H9 (cell line): ENCODE measurements at places on chromosomes 3 and 15.

DNA sequence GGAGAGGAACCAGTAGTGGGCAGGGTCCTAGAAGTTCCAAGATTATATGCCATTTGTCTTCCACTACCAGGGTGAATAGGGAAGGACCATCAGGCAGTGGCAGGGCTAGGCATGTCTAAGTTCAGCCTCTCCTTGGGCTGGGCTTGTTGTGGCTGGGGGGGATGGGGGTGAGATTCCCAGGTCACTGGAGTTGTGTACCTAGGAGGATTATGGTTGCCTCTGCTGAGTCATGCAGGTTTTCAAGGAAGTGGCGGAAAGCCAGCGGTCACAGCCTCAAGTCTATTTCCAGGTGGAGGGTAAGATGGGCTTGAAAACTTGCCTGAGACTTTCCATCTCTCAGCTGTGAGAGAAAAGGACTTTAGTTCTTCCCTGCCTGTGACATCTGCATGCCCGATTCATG is 1407.1 kb downstream of the SI start:
- no peak for DNase-seq

- DNase-seq, result no peak
Measured at GRCh38 chr3:66402596-66403290, 98.1 kb downstream of the LRIG1 start.

GRCh38 chr3:40871394-40871793 is 327.9 kb upstream of the CTNNB1 start:
- peak; percentile 49 for DNase-seq

- DNase-seq, result no peak
Measured at GRCh38 chr3:53193466-53194209, 32.6 kb downstream of the PRKCD start.

GRCh38 chr3:40427045-40427669 is 30.0 kb upstream of the RPL14 start:
- peak; percentile 34 for DNase-seq

DNA sequence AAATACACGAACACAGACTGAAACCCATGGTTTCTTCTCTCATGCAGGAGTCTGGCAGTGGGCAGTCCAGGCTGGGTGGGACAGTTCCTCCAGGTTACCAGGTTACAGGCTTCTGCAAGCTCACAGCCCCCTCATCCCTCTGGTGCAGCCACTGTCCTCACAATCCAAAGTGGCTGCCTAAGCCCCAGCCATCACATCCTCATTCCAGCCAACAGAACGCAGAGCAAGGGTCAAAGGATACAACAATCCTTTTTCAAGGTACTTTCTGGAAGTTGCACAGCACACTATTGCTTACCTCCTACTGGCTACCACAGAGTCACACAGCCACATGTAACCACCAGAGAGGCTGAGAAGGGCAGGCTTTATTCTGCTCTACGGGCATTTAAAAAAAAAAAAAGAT is 154.6 kb downstream of the NUP210 start:
- no peak for DNase-seq

DNA sequence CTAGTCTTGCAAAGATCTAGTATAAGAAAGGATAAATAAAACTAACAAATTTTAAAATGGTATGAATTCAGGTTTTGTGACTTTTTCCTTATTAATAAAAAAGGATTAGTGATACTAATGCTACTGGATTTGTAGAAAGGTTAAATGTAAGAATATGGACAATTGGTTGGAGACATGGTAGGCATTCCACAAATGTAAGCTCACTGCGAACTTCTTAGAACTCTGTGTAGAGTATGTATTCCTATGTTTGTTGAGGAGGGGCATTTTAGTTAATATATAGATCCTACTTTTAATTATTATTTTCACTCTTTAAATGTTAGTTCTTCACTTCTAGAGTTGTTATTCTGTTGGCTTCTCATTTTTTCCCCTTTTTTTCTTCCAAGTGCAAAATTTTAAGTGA is 414.3 kb downstream of the RBMS3 start:
- no peak for DNase-seq

- DNase-seq, result no peak
Measured at GRCh38 chr3:189369636-189370035, 197.9 kb downstream of the TPRG1 start.

DNA sequence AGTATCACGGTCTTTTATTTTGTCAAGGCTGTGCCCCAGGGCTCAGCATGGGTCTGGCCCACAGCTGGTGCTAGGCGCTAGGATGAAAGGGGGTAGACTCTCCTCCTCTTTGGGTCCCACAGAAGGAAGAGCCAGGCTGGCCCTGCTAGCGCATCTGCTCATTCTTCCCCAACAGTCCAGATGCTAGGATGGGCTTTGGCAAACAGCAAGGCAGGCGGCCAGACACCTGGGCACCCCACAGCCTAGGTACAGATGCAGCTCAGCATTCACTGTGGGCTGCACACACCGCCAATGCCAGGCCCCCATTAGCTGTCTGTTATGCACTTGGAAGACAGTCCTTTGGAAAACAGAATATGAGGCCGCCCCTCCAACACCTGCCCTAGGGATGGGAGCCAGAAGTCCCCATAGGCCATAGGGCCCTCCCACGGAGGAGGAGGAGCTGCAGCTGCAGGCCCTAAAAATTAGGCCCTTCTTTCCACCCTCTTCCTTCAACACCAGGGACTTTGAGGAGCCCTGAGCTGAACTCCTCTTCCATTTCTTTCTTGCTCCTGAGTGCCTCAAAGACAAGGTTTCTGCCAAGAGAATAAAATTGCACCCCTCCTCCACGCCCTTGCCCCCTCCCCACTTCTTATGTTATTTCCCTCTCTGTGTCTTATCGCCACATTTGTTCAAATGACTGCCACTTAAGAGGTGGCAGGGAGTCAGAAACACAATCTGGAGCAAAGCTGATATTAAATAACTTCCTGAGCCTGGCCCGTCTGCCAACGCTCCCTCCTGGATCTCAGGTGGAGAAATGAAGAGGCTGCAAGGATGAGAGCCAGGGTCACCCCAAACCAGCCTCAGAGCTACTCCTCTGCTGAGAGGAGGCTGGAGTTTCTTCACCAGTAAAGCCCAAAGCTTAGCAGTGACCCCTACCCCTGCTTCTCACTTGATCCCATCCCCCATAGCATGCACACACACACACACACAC is 13.7 kb downstream of the NTRK3 start:
- DNase-seq, result no peak

GRCh38 chr3:46130631-46131310 is 77.3 kb downstream of the CCR1 start:
- no peak for DNase-seq

DNA sequence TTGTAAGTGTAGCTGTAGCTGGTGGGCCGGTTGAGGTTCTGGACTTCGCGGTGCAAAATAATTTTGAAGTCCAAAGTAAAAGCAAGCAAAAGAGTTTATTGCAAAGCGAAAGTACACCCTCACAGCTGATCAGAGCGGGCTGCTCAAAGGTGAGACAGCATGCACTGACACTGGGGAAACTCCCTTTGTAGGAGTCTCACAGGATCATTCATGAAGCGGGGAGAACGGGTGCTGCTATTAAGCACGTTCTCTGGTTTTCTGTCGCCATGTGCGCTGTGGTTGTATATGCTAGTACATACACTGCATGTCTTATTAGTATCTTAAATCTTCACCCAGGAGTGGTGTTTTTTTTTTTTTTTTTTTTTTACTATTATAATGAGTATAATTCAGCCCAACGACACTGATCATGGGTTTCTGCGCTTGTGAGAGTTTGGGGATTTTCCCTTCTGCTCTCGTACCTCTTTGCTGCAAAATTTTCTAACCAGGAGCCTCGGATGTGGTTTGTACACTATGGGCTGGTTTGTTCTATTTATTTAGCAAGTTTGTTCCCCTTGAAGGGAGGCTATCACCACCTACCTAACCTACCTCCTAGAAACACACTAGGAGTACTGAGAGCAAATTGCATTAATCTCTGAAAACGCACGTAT is 1.4 kb upstream of the AP4E1 start:
- no peak for DNase-seq

DNA sequence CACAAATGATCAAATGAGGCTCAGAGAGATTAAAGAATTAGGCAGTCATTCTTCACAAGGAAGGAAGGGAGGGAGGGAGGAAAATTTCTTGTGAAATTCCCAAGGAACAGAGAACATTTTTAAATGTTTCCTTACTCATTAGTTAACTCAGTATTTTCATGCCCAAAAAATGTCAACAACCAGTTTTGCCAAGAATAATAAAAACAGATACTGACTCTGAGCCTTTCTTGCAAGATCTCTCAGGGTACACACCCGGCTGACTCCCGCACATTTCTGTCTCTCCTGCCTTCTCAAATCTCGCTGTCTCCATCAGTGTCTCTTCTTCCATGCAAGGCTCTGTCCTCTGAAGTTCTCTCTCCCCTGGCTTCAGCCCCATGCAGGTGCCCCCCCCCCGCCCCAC is 265.9 kb downstream of the TJP1 start:
- DNase-seq, result no peak

DNA sequence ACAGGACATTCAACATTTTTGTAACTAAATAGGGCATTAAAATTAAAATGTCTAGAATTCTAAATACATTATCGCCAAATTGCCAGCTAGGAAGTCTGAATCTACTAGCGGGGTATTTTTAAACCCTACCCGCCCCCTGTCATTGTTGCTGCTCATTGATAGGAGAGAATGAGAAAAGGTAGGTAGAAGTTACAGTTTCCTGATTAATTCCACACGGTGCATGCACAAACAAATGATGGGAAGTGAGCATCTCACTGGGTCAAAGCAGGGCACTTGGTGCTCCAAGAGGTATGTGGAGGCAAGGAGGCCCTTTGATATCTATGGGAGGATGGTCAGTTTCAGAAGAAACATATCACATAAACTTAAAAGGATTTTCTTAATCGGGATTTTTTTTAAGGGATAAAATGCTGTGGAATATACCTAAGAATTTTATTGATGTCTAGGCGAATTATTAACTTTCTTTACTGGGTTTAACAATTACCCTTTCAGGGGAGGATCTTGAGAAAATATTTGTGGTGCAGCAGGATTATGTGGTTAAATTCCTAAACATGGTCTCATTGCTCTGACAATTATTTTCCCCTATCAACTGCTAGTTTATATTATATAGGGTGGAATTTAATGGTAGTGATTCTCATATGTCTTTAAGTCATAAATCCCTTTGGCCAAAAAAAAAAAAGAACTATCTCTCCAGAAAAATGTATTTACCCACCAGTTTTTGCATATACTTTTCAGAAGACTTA is 236.0 kb upstream of the GOLGA6L4 start:
- no peak for DNase-seq

- DNase-seq, result no peak
Measured at GRCh38 chr3:7444886-7445285, 584.0 kb downstream of the GRM7 start.

- DNase-seq, result no peak
Measured at GRCh38 chr3:40254891-40255290, 54.6 kb upstream of the EIF1B start.

DNA sequence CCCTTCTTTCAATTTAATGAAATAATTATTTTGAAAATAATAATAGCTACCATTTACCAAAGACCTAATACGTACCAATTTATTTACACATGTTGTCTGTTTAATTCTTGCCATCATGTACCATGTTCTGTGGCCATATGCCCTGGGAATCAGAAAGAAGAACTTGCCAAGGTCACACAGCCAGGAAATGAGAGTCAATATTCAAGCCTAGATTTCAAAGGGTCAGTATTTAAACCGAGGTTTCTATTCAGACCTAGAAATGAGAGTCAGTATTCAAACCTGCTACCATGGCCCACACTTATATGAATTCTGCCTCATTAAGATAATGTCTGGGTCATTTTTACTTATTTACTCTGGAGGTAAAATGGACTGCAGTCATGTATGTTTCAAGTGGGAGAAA is 103.6 kb upstream of the TBL1XR1 start:
- no peak for DNase-seq

DNA sequence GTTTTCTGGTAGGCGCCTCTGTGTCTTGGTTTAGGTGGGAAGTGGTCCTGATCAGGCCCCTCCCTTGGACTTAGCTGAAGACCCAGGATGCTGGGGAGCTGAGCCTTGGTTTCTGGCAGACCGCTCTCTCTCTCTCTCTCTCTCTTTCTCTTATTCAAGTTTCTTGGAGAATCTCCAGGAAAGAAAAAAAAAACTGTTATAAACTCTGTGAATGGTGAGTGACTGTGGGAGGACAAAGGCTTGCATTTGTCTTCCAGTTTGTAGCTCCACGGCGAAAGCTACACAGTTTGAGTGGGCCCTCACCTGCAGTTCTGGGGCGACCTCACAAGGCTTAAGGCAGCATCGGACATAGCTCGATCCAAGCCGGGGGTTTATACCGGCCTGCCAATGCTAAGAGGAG is 7.5 kb downstream of the DET1 start:
- DNase-seq, result no peak

DNA sequence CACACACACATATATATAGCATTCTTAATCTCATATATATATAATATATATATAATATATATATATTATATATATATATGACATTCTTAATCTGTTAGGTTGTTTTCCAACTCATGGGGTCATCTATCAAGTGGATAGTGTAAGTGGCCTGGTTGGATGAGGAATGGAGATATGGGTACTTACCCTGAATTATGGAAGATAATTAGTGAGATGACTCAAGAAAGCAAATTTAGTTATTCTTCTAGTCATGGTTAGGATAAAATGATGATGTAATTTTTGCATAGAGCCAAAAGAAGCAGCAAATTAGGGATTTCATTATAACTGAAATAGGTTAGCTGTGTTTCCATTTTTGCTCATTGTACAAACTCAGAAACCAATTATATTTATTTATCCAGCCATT is 448.2 kb downstream of the LPP start:
- no peak for DNase-seq

DNA sequence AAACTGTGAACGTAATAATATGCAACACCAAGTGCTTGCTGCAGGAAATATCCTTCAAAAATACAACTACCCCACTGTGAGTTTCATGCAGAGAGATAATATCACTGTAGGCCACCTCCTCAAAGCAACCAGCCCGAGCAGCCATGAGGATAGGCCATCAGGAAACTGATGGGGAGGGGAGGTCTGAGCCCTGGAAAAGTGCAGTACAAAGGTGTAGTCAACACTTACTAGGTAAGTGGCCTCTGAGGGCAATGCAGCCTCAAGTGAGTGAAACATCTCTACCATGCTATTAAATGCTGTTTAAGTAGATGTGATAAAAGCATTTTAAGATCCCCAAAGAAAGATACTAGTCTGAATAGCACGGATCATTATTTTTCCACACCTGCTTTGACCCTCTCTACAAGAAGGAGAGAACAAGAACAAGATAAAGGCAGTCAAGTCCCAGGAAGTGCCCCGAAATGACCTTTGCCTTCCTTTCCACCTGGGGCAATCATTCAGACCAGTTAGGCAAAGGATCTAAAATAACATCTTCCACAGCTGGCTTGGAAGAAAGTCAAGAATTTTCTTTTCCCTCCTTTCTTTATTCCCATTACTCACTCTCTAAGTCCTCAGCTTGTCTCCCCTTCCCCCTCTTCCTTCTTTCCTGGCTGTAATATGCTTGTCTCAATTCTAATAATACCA is 62.8 kb downstream of the FMN1 start:
- no peak for DNase-seq

DNA sequence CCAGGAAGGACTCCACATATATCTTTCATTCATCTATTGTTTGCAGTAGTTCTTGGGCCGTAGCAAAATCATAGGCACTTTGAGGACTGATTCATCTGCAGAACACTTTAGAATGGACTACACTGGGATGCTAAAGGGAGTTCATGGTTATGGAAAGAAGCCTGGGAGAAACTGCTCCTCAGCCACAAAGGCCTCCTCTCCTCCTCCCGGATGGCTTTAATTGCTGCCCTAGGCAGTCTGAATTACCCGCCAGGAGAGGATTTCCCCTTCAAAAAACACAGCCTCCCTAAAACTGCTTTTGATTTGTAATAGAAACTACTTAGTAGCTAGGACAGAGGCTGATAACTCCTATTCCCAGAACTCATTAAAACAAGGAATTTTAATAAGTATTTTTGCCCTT is 4.6 kb downstream of the TMEM266 start:
- no peak for DNase-seq
